RPMI7951 (cell line): ENCODE measurements at places on chromosomes 5 and 9.

DNA sequence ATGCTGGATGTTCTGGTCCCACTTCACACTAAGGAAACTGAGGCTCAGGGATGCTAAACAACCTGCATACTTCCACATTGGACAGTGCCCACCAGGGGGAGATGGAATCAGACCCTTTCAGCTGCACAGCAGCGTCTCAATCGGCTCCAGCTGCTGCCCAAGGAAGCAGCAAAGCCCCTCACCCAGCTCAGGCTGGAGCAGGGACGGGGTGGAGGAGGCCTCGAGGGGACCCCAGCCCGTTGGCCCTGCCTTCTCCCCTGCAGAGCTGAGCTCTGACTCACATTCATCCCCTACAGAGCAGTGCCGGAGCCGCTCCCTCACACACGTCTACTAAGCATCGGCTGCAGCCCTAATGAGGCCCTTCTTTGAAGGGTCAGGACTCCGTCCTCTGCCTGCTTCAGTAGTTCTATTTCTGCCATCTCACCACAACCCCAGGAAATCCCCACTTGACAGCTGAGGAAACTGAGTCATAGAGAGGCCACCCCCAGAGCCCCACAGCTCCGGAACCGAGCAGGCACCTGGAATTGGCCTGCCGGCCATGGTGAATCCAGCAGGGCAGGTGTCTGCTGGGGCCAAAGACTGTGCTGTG, 21.5 kb upstream of the SUSD3 start:
- DNase-seq = no peak

DNA sequence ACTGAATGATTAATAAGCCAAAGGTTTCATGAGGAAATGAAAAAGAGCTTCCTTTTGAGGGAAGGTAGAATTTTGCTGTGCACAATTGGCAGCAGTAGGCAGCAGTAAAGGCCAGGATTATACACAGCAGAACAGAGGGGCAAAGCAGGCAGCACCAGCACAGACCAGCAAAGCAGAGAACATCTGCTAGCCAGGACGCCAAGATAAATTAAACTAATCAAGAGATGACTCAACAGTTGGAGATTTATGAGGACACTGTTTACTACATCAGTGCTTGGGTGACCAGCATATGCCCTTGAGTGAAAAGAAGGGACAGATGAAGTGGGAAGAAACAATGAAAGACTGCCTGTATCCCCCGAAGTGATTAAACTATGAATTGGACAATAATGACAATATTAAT, 871.4 kb upstream of the CDH10 start:
- DNase-seq = peak; percentile 23

DNA sequence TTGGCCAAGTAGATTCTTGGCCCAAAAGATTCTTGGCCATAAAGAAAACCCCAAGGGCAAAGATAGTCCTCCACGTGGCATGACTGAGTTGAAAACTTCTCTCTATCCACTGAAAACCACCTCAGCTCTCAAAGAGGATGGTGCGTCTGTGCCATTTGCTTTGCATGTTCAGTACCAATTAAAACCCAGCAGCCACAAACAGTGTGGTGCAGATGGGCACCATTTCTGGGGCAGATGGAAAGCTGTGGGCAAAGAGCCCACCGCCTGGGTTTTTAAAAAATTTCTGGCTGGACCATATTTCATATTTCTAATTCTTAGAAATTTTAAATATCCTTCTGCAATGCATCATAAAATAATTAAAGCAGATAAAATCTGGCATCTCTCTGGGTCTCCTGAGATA, 84.5 kb upstream of the PUM3 start:
- DNase-seq = no peak

DNA sequence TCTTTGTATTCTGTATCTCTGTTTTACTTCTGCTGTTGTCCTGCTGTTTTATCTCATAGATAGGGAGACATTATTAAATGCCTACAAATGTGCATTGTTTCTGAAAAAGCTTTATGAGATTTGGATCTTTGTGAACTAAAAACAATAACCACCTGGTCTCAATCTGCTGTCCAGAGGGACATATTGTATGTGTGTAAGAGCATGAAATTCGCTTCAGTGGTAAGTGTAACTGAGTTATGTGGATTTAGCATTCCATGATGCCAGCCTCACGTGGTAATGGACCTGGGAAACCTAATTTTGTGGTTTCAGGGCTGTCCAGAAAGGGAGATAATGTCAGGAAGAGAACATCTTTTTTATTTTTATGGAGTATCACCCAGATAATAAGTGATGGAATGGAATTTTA, 119.3 kb downstream of the GDNF start:
- DNase-seq = peak; percentile 76

DNA sequence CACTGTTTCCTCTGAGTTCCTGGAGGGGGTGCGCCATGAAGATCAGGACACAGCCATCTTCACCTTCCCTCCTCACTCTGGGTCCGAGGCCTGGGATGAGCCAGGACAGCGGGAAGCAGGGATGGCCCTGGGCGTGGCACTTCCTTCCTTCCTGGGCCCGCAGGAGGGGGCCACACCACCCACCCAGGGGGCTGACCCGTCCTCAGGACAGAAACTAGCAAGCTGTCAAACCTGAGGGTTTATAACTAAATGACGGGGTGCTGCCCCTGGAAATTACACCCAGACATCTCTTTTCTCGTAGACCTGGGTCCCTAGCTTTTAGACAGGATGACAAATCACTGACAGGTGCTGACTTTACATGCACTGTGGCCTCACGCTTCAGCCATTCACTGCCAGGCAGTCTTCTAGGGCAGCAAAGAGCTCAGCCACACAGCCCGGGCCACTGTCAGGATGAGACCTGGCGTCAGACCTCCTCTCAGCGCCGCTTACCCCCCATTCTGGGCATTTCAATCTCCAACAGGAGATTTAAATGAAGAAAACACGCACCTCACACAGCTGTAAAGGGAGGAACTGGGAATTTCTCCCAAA, 8.1 kb downstream of the FCN2 start:
- DNase-seq = no peak

DNA sequence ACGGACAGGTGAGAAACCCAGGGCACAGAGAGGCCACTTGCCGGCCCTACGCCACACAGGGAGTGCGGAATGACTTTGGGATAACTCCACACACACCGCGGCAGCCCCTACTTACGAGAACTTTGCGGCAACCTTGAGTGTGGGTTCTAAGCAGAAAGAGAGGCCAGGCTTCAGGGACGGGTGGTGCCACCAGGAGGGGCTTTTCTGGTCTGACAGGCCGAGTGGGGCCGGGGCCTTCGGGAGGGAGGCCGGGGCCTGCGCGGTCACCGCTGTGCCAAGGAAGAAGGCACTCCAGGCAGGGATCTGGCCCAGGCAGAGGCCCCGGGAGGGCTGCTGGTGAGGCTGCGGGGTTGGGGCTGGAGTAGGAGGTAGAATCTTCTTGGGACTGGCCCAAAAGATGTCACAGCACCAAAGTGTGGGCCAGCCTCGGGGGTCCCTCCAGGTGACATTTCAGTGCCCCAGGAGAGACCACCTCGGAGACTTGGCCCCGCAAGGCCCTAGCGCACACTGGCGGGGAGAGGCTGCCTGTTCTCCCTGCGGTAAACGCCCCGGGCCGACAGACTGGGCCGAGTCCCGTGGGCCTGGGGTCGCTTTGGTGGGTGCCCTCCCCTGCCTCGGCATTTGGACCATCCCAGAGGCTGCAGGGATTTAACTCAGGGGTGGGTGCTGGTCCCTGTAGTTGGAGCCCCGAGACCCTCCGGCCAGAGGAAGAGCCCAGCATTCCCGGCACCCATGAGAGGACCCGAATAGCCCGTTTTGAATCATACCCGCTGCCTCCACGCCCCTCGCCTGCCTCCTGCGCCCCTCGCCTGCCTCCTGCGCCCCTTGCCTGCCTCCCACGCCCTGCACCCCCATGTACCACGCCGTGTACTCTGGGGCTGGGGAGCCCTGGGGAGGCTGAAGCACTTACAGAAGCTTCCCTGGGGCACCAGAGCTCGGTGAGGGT, 9.0 kb upstream of the RNU6ATAC start:
- DNase-seq = no peak

GRCh38 chr5:36239370-36240293, 2.1 kb downstream of the NADK2 start:
- no peak for DNase-seq

- DNase-seq = peak; percentile 79
Observed at GRCh38 chr5:65062469-65063083, 293.8 kb downstream of the CWC27 start.

DNA sequence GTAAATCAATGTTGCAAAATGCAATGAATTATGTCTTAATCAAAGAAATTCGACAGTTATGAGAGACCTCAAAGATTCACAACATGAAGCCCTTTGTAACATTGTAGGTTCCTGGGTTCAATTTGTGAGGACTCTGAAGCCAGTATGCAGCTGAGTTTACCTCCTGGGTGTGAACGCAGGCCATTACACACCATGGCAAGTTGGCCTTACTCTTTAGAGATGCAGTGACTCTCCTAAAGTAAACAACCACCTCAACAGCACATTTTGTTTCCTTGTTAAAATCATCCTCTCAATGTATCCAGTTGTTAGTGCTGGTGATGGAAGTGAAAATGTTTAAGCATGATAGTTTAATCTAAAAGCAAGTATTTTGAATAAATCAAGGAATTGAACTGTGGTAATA, 73.8 kb downstream of the JAKMIP2 start:
- no peak for DNase-seq

- DNase-seq = no peak
Observed at GRCh38 chr5:151383011-151383410, 35.7 kb upstream of the SLC36A2 start.

DNA sequence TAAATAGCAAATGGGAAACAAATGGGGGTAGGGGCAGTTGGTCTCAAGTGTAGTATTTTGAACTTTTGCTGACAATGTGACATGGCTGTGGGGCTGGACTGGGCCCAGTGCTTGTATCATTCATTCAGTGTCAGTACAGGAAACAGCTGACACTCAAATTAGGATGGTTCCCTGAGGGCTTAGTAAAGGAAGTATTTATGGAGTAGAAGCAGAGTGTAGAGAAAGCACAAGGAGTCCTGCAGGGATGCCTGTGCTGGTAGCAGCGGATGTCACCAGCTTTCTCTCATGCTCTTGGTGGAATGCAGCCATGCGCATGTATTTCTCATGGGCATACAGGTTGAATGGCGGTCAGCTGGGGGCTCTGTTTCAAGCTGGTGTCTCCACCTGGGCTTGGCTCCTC, 72.9 kb upstream of the SLC44A1 start:
- no peak for DNase-seq

DNA sequence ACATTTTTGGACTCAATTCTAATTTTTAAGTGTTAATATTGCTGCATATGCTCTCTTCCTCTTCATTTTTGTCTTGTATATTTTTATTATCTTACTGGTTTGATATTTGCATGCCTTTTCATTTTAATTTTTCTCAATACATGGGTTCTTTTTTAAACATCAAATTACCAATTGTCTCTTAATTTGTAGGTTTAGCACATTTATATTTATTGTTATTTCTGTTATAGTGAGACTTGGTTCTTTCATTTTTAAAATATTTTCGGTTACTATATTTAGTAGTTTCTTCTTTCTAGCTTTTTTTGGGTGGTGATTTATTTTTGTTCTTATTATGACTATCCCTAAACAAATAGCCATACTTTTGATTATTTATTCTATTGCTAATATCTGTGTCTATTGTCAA, 19.4 kb downstream of the SPINK5 start:
- DNase-seq = no peak

DNA sequence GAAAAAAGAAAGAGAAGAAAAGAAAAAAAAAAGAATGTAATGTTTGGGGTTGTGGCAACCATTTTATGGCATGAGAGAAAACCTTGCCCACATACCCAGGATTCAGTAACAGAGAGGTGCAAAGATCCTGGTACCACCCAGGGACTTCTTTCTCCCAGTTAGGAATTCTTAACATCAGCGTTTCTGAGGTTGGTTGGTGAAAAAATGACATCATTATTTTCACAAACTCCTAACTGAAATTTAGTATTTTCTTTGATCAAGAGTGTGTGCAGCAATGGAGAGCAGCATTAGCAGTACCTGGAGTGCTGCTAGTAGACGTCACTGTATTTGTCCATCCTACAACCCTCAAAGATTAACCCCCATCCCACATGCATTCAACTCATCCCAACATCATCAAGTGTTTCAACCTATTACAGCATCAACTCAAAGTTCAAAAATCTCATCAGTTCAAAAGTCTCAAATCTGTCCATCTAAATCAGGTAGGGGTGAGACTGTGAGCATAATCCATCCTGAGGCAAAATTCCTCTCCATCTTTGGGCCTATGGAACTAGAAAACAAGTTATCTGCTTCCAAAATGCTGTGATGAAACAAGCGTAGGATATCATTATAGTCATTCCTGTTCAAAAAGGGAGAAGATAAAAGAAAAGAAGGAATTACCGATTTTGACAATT, 60.1 kb upstream of the MSX2 start:
- no peak for DNase-seq

- DNase-seq = peak; percentile 57
Observed at GRCh38 chr9:33443047-33443446, 4.3 kb downstream of the AQP3 start.

DNA sequence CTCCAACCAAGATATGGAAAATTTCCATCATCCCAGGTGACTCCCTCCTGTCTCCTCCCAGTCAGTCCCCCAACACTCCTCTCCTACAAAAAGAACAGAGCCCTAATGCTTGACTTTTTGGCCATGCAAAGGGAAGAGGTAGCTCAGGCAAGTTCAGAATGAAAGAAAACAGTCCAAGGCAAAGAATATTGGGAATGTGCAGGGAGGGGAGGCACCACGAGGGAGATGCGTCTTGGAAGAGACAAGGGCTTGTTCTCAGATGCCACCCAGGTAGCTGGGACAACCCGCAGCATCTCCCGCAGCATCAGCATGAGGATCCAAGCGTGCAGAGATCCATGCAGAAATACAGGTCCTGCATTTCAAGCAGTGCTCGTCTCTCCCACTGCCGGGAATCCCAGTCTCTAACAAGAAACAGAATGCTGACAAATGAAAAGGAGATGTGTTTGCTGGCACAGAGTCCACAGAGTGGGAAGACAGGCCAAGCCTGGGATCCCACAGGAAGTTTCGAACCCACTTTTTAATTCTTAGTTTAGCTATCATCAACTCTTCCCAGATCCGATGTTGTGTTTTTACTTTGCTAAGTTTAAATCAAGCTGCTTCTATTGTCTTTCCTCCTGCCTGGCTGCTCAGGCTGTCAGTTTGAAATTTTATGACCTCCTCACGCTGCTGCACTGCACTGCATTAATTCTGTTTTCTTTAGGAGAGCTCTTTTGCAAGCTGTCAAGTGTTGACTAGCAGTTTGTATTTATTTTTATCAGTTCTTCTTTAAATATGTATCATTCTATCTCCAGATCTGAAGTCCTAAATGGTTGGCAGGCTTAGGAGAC, 86.8 kb upstream of the OSMR start:
- no peak for DNase-seq

DNA sequence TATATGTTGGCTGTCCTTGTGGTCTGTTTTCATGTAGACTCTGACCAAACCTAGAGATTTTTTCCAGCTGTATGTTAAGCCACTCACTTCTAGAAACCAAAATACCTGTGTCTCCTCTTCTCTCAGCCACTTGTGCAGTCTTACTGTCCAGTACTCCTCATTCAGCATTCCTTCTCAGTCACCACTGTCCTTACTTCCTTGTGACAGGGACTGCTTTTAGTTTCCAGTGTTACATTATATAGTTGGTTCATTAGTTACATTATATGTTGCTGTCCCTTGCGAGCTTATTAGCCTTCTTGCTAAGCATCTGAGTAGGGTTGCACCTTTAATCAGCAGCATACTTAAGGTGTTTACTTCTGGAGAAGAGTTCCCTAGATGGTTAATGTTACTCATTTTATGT, 4.3 kb downstream of the ATP6V1G1 start:
- no peak for DNase-seq

- no peak for DNase-seq
Observed at GRCh38 chr9:2340046-2340760, 281.4 kb upstream of the VLDLR start.
